ENCODE measurements at places on chromosomes 2 and 18. TPM values are rescaled to one million over a fixed set of nuclear protein-coding genes. Genes with fewer than 3 reads are reported as not detected.

The ATP6V1B1 gene
- not detected for total RNA-seq

GRCh38 chr2:126227250-126227649, 428.7 kb upstream of the GYPC start:
- no peaks in the 10 kb centered on the region for H3K27me3 ChIP-seq
- DNase-seq, result no peak
- no peaks in the 10 kb centered on the region for H3K4me1 ChIP-seq
- no peak overlapping the region for H3K27ac ChIP-seq
- no peak overlapping the region for H3K4me3 ChIP-seq

DNA sequence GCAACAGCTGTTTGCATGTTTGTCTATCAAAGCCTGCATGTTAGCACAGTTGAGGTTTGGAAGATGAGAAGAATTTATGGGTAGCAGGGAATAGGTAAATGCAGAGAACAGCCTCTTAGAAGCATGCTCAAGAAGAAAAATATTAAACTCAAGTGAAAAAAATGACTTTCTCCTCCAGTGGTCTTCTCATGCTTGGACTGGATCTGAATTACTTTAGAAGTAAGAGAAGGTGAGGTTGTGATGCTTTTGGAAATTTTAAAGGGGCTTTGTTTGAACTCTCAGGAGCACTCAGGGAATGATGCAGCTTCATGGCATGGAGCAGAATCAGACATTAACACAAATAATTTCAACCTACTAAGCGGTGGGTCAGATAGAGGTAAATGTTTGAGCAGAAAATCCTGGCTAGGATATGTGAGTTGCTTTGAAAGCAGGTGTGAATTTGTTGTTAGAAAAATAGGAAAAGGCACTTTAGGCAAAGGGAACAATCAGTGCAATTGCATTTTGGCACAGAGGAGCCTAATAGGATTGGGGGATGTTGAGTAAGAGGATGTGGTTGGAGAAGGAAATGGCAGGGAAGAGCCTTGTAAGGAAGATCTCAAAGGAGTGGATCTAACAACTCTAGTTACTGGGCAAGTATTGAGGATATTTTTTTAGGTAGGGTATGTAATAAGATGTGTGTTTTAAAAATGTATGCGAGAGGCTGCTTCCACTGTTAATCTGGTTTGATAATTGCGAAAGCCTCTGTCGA, 76.3 kb downstream of the DDX1 start:
- DNase-seq, result no peak
- H3K27ac ChIP-seq, result no peak overlapping the region
- H3K4me3 ChIP-seq, result no peak overlapping the region
- no peaks in the 10 kb centered on the region for H3K27me3 ChIP-seq
- H3K4me1 ChIP-seq, result no peaks in the 10 kb centered on the region
- H3K36me3 ChIP-seq, result no peaks in the 10 kb centered on the region

DNA sequence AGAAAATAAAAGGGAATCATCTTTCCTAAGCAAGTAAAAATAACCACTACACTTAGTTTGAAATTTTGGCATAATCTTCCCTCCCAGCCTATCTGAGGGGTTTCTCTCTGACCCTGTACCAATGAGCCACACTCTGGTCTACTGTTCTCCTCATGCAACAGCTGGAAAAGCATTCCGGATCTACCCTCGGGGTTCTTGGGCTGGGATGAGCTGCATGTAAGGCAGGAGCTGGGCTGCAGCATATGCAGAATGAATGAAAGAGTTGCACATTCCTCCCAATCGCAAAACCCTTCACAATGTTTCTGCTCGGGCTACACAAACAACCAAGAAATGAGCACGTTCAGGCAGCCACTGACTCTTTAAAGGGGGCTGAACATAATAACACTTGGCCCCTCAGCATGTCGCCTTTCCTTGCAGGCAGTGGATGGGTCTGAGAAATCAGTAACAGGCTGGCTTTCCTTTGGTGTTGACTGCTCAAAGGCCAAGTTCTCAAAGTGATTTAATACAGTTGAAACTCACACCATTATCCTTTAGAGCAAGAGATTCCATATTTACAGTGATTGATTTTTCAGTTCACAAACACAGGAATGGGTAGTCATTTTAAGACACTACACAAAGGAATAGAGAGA, 180.4 kb upstream of the ZFP36L2 start:
- peak overlapping the region; percentile 6 for H3K27ac ChIP-seq
- H3K36me3 ChIP-seq, result no peaks in the 10 kb centered on the region
- H3K4me3 ChIP-seq, result no peak overlapping the region
- peaks cover 64% of the 10 kb centered on the region for H3K4me1 ChIP-seq
- no peaks in the 10 kb centered on the region for H3K27me3 ChIP-seq

DNA sequence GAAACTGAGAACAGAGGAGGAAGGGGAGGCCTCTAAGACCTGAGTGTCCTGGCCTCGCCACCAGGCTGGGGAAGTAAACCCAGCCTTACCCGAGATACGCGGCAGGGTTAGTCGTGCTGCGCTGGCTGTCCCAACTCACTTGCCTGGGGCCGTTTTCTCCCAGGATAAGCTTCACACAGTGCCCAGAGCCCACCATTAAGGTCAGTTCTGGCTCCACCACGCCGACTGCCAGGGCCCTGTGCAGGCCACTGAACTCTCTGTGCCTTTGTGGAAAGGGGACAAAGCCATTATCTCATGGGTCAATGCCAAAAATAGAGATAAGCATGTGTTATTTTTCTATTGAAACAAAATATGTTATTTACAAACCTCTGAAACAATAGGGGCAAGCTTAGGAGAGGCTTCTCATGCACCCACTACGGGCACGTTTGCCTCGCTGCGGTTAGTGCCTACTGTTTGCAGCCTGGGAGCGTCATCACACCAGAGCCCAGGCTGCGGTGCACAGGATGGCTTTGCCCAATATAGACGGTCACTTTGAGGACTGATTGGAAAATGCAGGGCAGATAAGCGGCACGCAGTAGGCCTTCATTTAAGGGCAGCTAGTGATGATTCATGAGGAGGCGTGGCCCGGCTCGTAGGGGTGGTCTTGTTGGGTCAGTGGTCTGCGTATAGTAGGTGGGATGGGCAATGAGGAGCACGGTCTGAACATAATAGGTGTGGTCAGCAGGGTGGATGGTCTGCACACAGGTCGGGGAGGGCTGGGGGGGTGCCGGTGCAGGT, 242.1 kb downstream of the GLI2 start:
- peaks cover 29% of the 10 kb centered on the region for H3K36me3 ChIP-seq
- H3K27ac ChIP-seq, result no peak overlapping the region
- H3K27me3 ChIP-seq, result no peaks in the 10 kb centered on the region
- H3K4me3 ChIP-seq, result no peak overlapping the region
- no peak for DNase-seq
- H3K4me1 ChIP-seq, result no peaks in the 10 kb centered on the region

The CCDC68 gene
- total RNA-seq, result 2.3 TPM

DNA sequence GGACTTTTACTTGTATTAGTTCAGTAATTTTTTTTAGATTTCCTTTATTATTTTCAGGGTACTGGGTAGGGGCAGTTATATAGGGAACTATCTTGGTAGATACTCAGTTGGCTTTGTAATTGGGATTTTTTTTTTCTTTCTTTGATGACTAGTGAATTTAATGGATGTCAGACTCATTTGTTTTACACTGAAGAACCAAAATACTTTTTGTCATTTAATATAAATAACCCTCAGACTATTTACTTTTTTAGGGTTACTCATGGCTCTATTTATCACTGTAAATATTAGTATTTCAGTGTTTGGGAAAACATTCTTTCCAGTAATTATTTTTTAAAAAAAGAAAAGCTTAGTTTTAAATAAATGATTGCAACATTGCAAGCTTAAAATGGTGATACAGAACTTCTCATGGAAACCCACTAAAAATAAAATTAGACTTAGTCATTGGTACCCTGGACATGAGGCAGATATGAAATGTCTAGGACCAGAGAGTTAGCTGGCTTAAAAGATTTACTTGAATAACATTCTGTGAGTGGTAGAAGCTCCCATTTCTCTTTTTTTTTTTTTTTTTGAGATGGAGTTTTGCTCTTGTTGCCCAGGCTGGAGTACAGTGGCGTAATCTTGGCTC, 74.4 kb upstream of the CYP20A1 start:
- peaks cover 6% of the 10 kb centered on the region for H3K4me1 ChIP-seq
- no peak for DNase-seq
- peaks cover 37% of the 10 kb centered on the region for H3K36me3 ChIP-seq
- H3K4me3 ChIP-seq, result no peak overlapping the region

GRCh38 chr2:54261537-54261936, 5.5 kb upstream of the TSPYL6 start:
- no peak overlapping the region for H3K4me3 ChIP-seq
- no peak overlapping the region for H3K27ac ChIP-seq
- peaks cover 26% of the 10 kb centered on the region for H3K4me1 ChIP-seq
- DNase-seq, result no peak
- no peaks in the 10 kb centered on the region for H3K36me3 ChIP-seq
- no peaks in the 10 kb centered on the region for H3K27me3 ChIP-seq

GRCh38 chr2:25528173-25528572, 145.2 kb downstream of the DTNB start:
- H3K4me1 ChIP-seq, result no peaks in the 10 kb centered on the region
- H3K27me3 ChIP-seq, result no peaks in the 10 kb centered on the region
- no peaks in the 10 kb centered on the region for H3K36me3 ChIP-seq
- DNase-seq, result no peak

The TLX2 gene
- total RNA-seq, result 0.84 TPM

DNA sequence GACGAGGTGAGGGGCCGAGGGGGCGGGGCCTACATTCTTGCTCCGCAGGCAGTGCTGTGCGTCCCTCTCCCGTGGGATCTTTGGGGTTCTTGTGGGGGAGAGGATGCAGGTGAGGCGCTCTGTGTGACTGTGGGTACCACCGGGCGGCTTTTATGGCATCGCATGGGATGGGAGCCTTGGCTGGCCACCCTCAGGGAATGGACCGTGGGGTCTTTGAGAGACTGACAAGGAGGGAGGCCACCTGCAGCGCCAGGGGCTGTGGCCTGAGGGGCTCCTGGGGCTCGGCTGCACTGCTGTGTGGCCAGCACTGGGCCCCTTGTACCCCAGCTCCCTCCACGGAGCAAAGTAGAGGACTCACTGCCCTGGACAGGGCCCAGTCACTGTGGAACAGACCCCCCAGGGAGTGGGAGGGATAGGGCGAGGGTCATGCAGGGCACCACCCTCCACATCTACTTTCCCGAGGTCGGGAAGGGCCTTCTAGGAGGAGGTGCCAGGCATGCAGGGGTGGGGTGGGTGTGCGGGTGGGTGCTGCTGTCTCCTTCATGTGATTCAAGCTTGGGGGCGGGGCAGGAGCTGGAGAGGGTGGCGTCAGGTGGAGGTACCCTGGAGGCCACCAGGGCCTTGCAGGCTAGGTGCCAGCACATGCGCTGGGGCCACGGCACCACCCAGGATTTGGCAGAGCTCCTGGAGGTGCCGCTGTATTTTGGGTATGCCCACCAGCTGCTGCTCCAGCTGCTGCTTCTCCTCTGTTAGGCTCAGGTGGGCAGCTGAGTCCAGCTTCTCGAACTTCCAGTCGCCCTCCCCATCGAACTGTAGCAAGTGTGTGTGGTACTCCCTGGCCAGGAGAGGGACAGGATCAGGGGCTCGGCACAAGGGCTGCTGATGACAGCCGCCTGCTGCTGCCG, 1072.4 kb downstream of the RPIA start:
- H3K4me3 ChIP-seq, result no peak overlapping the region
- H3K27me3 ChIP-seq, result peaks cover 75% of the 10 kb centered on the region
- peaks cover 8% of the 10 kb centered on the region for H3K4me1 ChIP-seq
- no peak for DNase-seq
- no peak overlapping the region for H3K27ac ChIP-seq

DNA sequence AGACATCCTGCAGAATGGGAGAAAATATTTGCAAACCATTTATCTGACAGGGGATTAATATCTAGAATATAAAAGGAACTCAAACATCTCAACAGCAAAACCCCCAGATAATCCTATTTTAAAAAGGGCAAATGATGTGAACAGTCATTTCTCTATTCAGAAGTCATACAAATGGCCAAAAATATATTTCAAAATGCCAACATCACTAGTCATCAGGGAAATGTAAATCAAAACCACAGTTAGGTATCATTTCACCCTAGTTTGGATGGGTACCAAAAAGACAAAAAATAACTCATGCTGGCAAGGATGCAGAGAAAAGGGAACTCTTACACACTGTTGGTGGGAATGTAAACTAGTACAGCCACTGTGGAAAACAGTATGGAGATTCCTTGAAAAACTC, 70.0 kb downstream of the TBR1 start:
- DNase-seq, result no peak
- no peak overlapping the region for H3K27ac ChIP-seq
- H3K4me1 ChIP-seq, result no peaks in the 10 kb centered on the region
- H3K27me3 ChIP-seq, result no peaks in the 10 kb centered on the region
- no peaks in the 10 kb centered on the region for H3K36me3 ChIP-seq
- no peak overlapping the region for H3K4me3 ChIP-seq

DNA sequence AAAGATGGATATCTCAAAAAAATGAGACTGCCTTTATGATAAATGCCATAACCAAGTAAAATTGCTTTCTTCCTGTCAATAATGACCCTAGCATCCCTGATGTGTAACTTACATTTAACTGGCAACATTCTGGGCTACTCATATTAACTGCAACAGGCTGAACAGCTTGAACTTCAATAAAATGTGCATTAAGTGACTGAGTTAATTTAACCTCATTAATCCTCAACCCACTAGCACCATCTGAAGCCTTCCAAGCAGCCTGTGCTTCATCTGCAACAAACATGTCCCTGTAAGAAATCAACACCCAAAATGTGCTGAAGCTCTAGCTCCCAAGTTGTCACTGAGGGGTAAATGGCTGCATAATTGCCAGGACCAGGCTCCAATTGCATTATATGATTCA, 296.2 kb upstream of the ZC3H15 start:
- H3K4me3 ChIP-seq, result no peak overlapping the region
- no peaks in the 10 kb centered on the region for H3K36me3 ChIP-seq
- H3K27ac ChIP-seq, result no peak overlapping the region
- no peaks in the 10 kb centered on the region for H3K27me3 ChIP-seq

DNA sequence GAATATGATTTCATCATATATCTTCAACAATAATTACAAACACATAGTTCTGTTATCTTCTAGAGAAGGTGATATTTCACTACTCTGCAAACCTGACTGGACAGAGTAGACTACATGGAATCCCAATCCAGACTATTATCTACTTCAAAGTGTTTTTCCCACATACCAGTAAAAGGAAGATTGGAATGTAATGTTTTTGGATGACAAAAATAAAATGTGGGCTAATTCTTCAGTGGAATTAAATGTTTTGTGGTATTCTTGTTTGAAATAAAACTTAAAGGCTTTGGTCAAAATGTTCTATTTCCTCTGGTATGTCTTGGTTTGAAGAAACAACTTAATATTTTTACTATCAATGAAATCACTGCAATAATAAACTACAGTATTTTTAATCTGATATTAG, 22.1 kb downstream of the COL5A2 start:
- no peak overlapping the region for H3K4me3 ChIP-seq
- H3K4me1 ChIP-seq, result peaks cover 15% of the 10 kb centered on the region
- DNase-seq, result no peak
- H3K27ac ChIP-seq, result no peak overlapping the region
- no peaks in the 10 kb centered on the region for H3K27me3 ChIP-seq

- H3K27ac ChIP-seq, result peak overlapping the region; percentile 74
- no peaks in the 10 kb centered on the region for H3K27me3 ChIP-seq
- H3K4me1 ChIP-seq, result peaks cover 16% of the 10 kb centered on the region
- no peak for DNase-seq
- H3K4me3 ChIP-seq, result no peak overlapping the region
Observed at GRCh38 chr2:237422309-237422708, 8.3 kb upstream of the COL6A3 start.

The CSRNP3 gene
- 2.9 TPM for total RNA-seq

- peaks cover 10% of the 10 kb centered on the region for H3K4me1 ChIP-seq
- H3K27ac ChIP-seq, result no peak overlapping the region
- no peaks in the 10 kb centered on the region for H3K36me3 ChIP-seq
- no peaks in the 10 kb centered on the region for H3K27me3 ChIP-seq
- no peak for DNase-seq
- H3K4me3 ChIP-seq, result no peak overlapping the region
Observed at GRCh38 chr18:32355896-32356295, 114.8 kb downstream of the GAREM1 start.

Measured in esophagus muscularis mucosa (tissue), 4 donors.